Tracheal epithelial cell (primary cell): ENCODE measurements at places on chromosomes 13 and 19. TPM values are rescaled to one million over a fixed set of nuclear protein-coding genes. Genes with fewer than 3 reads are reported as not detected.

AMER2 gene
- not detected in 2 replicates for total RNA-seq

SMARCA4 gene
- 82.2 and 112 TPM in 2 replicates for total RNA-seq

NDUFA7 gene
- total RNA-seq: 13.0 and 18.3 TPM in 2 replicates

FARSA gene
- 77.2 and 78.3 TPM in 2 replicates for total RNA-seq

FUT1 gene
- 11.9 and 14.9 TPM in 2 replicates for total RNA-seq

S1PR4 gene
- 0.24 and 0.85 TPM in 2 replicates for total RNA-seq

TTC9B gene
- total RNA-seq: not detected in 2 replicates

YJEFN3 gene
- 0.64 and 0.72 TPM in 2 replicates for total RNA-seq

KIR2DL1 gene
- not detected in 2 replicates for total RNA-seq

RETN gene
- not detected in 2 replicates for total RNA-seq

ZNF844 gene
- total RNA-seq: 2.3 and 3.6 TPM in 2 replicates
